ENCODE measurements at places on chromosomes 3 and 15.

- DNase-seq: no peak
Measured at GRCh38 chr3:27633224-27633545, 88.9 kb downstream of the EOMES start.

DNA sequence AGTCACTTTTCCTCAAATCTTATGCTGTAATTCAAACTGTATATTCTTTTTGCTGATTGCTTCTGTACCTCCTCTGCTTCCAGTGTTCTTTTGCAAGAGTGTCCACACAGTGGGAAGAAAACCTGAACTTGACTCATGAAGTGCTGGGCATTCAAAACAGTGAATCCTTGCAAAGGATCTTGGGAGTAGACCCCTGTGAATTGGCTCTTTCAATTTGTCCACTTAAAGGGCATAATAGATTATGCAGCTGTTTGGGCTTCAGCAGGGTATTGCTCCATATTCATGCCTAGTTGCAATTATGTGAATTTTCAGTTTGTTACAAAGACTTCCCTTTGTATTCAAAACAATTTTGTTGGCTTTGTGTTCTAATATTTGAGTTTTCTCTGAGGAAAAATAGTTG lies 11.4 kb downstream of the ZFAND6 start:
- DNase-seq: no peak

GRCh38 chr3:26560081-26560480 lies 62.5 kb upstream of the LRRC3B start:
- DNase-seq: no peak

DNA sequence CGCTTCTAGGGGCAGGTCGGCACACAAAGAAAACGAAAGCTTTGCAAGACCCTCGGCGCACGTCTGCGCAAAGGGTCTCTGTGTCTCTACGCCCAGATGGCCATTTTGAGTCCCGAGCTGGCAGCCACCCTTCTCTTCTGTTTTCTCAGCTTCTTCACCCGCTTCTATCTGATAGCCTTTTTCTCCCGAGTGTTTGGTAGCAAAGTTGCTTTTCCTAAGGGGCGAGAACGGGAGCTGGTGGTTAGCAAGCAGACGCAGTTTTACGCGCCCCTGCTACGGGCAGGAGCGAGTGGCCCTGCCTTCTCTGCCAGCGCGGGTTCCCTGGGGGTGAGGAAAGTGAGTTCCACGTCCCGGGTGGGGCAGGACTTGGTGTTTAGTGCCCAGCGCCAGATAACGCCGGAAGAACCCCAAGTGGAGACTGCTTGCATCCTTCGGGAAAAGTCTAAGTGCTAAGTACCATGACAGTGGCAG lies 2.9 kb upstream of the MKRN2 start:
- peak; percentile 31 for DNase-seq

DNA sequence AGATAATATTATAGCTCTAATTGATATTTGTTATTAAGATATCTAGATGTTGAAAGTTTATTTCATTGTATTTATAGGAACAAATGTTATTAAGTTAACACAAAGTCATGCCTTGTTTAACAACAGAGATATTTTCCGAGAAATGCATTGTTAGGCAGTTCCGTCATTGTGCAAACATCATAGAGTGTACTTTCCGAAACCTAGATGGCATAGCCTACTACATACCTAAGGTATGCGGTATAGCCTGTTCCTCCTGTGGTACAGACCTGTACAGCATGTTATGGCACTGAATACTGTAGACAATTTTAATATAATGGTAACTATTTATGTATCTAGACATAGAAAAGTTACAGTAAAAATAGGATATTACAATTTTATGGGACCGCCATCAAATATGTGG lies 114.3 kb downstream of the NAALADL2 start:
- no peak for DNase-seq

DNA sequence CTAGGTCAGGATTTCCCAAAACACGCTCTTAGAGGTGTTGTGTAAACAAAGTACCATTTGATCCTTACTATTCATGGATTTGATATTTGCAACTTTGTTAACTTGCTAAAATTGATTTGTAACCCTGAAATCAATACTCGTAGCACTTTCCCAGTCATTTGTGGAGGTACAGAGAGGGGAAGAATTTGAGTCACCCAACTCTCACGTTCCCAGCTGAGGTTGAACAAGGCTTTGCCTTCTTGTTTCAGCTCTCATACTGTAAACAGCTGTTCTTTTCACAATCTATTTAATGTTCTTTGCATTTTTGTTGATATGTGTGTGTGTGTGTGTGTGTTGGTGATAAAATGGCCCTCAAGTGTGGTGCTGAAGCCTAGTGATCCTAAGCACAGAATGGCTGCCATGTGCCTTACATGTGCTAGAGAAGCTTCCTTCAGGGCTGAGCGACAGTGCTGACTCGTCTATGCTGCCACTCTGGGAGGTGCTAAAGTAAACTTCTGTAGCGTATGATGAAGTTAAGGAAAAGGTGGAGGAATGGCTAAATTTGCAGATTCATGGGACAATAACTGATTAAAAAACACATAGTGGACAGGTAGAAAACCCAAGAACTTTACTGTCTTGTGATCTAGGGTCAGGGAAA lies 173.2 kb downstream of the APBA2 start:
- no peak for DNase-seq

DNA sequence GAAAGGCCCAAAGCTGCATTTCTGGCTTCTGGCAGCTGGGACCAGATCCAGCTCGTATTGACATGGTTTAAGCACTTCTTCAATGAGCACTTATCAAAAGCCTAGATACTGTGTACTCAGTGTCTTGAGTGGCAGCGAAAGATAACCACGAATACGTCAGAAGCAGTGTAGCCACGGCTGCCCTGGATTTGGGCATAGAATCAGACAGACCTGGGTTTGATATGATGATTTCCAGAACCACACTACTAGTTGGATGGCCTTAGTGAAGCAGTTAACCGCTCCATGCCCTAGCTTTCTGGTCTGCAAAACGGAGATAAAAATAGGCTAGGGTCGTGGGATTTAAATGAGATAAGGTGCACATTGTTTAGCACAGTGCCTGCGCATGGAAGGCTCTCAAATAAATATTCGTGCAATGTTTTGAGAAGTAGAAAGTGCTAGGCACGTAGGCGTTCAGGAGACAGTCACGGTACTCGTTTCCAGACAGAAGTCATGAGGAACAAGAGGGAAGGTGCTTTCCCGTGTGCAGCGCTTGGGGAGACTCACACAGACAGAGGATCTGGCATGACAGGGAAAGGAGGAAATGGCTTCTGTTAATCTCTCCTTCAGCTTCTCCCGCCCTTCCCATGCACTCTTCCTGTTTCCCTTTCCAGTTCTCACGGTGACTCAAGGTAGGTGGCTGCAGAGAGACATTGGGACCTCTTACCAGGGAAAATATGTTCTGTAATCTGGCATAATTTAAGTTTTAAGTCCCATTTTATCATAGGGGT lies 70.3 kb downstream of the CCNL1 start:
- DNase-seq: no peak

- no peak for DNase-seq
Measured at GRCh38 chr3:27844052-27844675, 122.0 kb upstream of the EOMES start.

DNA sequence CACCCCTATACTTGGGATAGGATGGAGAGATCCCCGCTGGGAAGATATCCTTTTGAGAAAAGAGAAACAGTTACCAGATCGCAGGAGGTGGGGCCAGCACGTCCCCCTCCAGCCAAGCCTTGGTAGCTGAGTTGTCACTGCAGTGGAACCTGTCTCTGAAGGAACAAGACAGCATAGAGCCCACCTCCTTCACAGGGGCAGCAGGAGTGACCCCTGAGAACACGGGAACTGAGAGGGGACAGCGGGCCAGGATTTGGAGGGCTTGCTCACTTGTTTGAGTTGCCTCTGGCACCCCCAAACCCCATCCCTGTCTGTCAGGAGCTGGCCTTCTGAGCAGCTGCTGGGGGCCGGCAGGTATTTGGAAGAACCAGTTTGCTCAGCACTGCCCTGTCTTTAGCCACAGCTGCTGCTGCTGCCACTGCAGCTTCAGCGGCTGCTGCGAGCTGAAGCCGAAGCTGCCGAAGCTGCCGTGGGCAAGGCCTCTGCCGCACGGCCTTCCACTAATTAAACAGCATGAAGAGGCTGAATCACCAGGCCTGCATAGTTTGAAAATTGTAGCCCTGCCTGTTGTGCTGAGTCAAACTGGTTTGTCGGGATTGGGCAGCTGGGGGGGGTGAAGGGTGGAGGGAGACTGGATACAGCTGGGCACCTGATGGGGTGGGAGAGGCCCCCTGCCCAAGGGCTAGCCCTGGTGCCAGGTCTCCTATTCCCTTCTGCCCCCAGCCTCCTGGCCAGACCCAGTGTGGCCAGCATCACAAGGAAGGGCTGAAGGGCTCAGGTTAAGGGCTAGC lies 4.0 kb downstream of the EPHB3 start:
- no peak for DNase-seq

- DNase-seq: no peak
Measured at GRCh38 chr15:62241135-62241770, 76.2 kb upstream of the C2CD4B start.

DNA sequence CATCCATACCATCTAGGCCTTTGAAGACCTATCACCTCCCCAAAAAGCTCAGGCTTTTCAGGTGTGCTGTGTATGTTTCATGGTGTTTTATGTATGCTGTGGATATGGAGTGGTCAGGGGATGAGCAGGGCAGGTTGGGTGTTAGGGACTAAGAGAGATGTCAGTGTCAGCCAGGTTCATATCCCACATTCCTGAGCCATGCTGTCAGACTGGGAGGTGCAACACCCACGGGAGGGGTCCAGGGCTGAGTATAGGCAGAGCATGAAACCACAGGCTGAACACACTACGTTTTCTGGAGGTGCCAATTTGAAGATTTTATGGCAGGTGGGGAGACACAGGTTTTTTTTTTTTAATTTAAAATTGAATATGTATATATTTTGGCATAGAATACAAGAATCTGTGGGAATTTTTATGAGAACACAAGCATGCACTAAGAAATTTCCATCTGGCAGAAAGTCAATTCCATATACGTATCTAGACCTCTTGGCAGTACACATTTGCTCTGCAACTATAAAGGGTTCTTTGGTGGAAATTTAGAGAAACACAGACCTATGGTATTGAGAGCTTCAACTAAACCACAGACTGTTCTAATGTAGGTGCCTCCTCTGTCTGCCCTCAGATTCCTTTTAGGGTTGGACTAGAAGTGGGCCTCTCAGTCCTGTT lies 101.9 kb upstream of the RNU6-1 start:
- DNase-seq: no peak

DNA sequence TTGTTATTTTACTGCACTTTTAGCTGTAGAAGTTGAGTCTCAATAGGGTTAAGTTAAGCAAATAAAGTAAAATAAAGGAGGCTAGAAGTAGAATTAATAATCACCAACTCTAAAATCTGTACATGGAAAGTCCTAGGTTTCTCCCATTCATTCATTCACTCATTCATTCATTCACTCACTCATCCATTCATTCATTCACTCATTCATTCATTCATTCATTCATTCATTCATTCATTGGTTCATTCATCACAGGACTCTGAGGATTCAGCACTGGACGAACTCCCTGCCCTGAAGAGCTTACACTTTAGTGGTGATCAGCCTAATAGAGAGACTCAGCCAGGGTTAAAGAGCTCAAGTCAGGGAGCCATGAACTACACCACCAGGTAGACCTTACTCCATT lies 4.5 kb upstream of the LSG1 start:
- DNase-seq: no peak

Measured in left renal pelvis (tissue), 4 donors.